ENCODE measurements at places on chromosomes 3 and 15.

DNA sequence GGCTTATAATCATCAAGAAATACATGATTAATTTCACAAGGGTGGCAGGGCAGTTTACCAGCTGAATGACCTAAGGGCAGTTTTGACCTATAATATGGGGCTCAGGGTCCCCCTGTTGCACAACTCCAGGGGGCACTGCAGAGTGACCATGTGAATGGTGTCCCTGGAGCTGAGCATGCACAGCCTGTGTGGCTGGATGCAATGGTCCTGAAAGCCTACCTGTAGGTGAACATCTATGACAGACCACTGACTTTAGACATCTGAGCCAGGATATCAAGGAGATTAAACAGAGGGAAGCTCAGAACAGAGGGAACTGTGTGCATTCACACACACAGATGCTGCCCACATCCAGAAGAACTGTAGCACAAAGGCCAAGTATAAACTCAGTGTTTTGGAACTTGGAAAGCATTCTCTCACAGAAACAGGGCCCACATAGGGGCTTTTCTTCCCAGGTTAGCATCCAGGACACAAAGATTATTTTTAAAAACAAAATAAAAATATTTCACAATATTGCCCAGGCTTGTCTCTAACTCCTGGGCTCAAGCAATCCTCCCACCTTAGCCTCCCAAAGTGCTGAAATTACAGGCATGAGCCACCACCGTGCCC is 7.8 kb upstream of the SLC6A11 start:
- peaks cover 12% of the 10 kb centered on the region for H3K27me3 ChIP-seq
- no peaks in the 10 kb centered on the region for H3K36me3 ChIP-seq
- DNase-seq, result no peak
- H3K27ac ChIP-seq, result no peak overlapping the region
- H3K4me3 ChIP-seq, result no peak overlapping the region

DNA sequence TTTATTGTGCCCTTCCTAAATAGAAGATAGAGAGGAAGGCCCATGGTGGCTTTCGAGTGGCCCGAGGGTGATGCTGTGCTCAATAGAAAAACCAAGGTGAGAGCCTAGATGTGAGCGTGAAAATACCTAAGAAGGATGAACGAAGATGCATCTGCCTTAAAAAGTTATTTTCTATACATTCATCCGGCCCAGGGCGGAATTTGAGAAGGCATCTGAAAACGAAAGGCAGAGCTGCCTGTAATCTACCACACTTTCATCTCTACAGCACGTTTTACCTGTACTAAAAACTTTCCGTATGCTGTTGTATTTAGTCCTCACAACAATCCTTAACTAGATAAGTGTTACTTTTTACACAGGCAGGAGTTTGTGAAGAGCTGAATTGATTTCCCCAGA is 1.4 kb downstream of the DUT start:
- H3K27ac ChIP-seq, result peak overlapping the region; percentile 82
- H3K4me3 ChIP-seq, result peak overlapping the region; percentile 100
- H3K36me3 ChIP-seq, result peaks cover 32% of the 10 kb centered on the region

GRCh38 chr3:170037463-170038433 is at the start of gene GPR160:
Gene GPR160, plus strand, starts transcription at chr3:170037995. Its CDS starts 45,978 bp downstream, at chr3:170083973.
- H3K27me3 ChIP-seq, result peaks cover 4% of the 10 kb centered on the region
- peak within 1 kb of the TSS; percentile 82 for H3K4me3 ChIP-seq
- H3K4me1 ChIP-seq, result peaks cover 24% of the 10 kb centered on the region

DNA sequence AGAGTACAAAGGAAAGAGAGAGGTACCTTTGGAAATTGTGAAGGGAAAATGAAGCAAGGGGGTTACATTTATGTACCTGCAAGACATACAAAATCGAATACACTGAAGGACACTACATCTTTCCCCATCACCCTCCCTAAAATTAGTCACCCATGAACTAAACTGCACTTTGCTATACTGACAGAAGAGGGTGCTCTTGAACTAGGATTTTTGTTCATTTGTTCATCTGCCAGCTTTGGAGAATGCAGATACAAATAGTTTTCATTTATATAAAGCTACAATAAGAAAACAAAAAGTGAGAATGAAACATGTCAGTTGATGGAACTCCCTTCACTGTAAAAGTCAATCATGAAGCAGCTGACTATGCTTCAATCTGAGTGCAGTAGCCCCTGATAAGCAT is 55.7 kb downstream of the PCCB start:
- DNase-seq, result no peak
- no peaks in the 10 kb centered on the region for H3K27me3 ChIP-seq
- peaks cover 6% of the 10 kb centered on the region for H3K36me3 ChIP-seq

- peaks cover 63% of the 10 kb centered on the region for H3K4me1 ChIP-seq
- no peak for DNase-seq
- H3K4me3 ChIP-seq, result peak overlapping the region; percentile 94
- peaks cover 20% of the 10 kb centered on the region for H3K36me3 ChIP-seq
These were observed 688 bp downstream of the XPC start for GRCh38 chr3:14177580-14178246.

- H3K4me3 ChIP-seq, result no peak overlapping the region
- H3K4me1 ChIP-seq, result no peaks in the 10 kb centered on the region
- H3K36me3 ChIP-seq, result no peaks in the 10 kb centered on the region
- H3K27ac ChIP-seq, result no peak overlapping the region
- DNase-seq, result no peak
These were observed 144.0 kb downstream of the GREM1 start for GRCh38 chr15:32861761-32862160.

GRCh38 chr15:29921130-29921601 is 98.9 kb upstream of the TJP1 start:
- no peaks in the 10 kb centered on the region for H3K4me1 ChIP-seq
- peaks cover 7% of the 10 kb centered on the region for H3K27me3 ChIP-seq
- H3K36me3 ChIP-seq, result no peaks in the 10 kb centered on the region
- H3K4me3 ChIP-seq, result no peak overlapping the region

DNA sequence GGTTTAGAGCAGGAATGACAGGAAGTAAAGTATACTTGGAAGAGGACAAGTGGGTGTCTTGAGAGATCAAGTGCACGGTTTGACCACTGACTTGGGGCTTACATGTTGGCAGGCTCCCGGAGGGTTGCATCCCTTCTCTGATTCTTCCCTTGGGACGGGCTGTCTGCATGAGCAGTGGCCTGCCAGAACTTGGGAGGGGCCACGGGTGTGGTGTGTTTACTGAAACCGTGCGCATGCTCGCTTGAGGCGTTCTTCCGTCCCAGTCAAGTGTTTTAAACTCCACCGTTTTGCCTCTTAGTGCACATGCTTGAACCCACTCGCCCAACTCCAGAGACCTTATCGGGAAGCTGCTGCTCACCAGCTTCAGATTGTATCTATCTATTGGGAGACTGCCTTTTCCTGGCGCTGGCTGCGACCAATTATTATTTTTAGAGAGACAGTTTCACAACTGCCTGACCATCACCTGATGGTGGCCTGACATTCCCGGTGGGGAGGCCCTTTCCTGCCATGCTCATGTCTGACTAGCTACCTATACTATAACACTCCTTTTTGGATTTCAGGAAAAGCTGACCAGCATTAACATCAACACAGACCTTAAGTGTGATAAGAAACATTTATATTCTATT is 14.9 kb upstream of the C3orf22 start:
- H3K4me3 ChIP-seq, result no peak overlapping the region
- no peaks in the 10 kb centered on the region for H3K4me1 ChIP-seq
- H3K36me3 ChIP-seq, result no peaks in the 10 kb centered on the region
